ENCODE measurements at places on chromosomes 12 and 14.
A peak's percentile ranks its signal among the peaks of the same experiment; 100 is the strongest.

DNA sequence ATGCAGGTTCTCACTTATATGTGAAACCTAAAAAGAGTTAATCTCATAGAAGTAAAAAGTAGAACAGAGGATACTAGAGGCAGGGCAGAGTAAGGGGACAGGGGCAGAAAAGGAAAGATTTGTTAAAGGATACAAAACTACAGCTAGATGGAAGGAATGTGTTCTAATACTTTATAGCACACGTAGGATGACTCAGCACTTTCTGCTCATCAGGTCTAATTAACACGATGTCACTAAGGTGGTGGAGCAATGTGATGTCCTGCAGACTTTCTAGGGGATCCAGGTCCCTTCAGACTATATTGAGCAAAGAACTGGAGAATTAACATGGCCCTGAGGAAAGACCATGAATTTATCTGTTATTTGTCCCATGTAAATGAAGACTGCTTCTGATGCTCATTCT, 80.8 kb upstream of the CMKLR1 start:
- DNase-seq: no peak

GRCh38 chr12:126727218-126728075, 1539.5 kb upstream of the TMEM132C start:
- DNase-seq: no peak

DNA sequence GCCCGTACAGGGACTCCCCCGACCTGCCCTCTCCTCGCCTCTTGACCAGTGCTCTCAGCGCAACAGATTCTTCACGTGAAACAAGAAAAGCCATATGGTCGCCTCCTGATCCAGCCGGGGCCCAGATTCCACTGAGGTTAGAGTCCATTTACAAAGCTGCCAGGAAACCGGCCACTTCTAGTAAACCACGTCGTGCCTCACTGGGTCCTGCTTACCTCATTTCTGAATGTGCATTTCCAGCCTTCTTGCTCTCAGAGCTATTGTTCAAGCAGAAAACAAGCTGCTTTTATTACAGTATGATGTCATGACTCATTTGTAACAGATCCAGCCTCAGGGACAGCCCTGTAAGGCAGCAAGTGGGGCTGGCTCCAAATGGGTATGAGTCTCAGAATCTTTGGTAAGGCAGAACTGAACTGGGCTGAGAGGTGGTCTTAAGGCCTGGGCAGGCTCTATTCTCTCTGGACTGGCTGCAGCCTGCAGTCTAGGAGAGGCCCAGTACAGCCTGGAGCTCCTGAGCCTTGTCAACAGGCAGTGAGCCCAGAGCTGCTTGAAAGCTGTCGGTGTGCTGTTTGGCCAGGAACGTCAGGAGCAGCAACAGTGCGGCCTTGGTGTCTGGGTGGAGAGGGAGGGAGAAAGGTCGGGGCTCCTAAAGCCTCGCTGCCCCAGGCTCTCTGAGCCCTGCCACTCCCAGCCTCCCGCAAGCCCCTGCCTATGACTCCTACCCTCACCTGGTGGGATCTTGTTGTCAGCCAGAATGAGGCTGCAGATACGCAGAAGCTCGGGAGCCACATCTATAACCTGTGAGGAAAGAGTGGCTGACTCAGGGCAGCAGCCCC, 8.3 kb downstream of the REC8 start:
- DNase-seq: peak; percentile 91

DNA sequence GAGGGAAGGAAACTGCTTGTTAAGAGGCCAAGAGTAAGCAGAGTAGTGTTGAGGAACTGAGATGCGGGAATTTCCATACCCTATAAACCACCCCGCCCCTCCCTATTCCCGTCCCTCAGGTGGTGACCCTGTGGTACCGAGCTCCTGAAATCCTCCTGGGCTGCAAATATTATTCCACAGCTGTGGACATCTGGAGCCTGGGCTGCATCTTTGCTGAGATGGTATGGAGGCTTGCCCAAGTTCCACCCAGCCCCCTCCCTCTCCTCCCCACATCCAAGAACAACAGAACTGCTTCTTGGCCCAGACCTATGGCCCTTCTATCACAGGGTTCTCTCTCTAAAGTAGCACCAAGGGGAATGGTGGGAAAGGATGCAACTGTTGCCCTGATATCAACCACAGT, 2.7 kb downstream of the CDK2 start:
- DNase-seq: no peak
